ENCODE measurements at places on chromosomes 12 and 14.

GRCh38 chr12:86293682-86294240 lies 37.6 kb upstream of the MGAT4C start:
- no peak for DNase-seq

GRCh38 chr14:79011091-79011919 lies 841.1 kb downstream of the NRXN3 start:
- DNase-seq, result peak; percentile 51

DNA sequence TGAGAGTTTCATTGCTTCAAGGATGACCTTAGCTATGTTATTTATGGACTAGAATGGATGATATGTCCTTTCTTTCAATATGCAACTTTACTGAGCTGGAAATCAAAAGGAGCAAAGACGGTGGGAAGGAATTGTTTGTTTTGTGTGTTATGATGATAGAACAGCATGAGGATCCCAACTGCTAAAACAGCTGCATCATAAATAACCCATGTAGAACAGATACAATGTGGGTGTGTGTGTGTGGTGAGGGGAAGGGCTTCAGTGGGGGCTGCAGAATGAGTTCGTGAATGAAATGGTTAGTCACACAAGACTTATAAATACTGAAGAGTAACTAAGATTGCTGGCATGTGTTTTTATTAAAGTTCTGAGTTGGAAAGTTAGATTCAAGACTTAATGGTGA lies 80.1 kb downstream of the DACT1 start:
- DNase-seq, result no peak

DNA sequence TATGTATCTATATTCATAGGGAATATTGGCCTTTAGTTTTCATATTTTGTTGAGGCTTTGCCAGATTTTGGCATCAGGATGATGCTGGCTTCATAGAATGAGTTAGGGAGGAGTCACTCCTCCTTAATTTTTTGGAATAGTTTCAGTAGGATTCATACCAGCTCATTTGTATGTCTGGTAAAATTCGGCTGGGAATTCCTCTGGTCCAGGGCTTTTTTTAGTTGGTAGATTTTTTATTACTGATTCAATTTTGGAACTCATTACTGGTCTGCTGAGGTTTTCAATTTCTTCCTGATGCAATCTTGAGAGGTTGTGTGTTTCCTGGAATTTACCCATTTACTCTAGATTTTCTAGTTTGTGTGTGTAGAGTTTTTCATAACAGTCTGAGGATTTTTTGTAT lies 175.2 kb downstream of the EPS8 start:
- DNase-seq, result no peak

DNA sequence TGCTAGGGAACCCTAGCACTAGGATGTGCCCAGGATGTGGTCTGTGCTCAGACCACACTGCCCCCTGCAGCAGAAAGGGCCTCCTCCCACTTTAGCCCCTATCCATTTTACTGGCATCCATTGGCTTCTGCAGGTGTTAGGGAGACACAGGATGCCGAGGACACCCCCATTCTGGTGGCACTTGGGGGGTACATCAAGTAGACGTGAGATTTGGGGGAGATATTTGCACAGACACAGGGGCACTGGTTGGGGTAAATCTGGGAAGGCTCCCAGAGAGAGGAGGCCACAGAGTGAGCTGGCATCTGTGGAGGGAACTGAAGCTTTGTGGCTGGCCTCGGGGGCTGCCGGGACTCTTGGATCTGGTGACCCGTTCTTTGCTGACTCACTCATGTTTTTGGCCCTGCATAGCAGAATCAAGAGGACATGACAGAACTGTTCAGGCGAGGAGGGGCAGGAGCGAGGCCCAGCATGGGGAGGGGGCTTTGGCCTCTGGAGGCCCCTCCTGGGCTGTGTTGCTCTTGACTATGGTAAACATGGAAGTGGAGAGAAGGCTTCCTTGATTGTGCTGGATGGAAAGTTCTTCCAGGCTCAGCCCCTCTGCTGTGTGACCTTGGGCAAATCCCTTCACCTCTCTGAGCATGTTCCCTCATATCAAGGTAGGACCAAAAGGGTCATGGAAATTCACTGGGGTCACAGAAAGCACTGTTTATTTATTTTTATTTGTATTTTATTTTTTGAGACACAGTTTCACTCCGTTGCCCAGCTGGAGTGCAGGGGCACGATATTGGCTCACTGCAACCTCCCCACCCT lies 1.8 kb downstream of the PLBD2 start:
- no peak for DNase-seq

DNA sequence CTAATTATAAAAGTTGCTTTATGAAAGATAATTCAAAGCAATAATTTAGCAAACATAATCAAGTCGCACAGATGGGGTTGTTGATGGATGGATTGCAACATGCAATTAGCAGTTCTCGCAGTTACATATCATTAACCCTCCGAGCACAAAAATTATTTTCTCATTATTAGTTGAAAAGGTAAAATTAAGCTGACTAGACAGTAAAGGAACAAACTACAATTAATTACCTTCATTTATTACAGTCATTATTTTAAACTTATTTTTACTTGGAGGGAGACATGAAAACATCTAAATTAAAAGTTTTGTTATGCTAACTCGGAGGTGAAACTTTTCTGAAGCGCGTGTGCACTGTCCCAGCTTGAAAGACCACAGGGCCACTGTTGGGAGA lies 146.9 kb downstream of the PHETA1 start:
- no peak for DNase-seq

- no peak for DNase-seq
Measured at GRCh38 chr14:77007183-77007974, 21.1 kb downstream of the IRF2BPL start.

- DNase-seq, result no peak
Measured at GRCh38 chr12:76451528-76451927, 103.3 kb upstream of the BBS10 start.

- DNase-seq, result no peak
Measured at GRCh38 chr12:125068391-125068790, 3.2 kb downstream of the AACS start.

DNA sequence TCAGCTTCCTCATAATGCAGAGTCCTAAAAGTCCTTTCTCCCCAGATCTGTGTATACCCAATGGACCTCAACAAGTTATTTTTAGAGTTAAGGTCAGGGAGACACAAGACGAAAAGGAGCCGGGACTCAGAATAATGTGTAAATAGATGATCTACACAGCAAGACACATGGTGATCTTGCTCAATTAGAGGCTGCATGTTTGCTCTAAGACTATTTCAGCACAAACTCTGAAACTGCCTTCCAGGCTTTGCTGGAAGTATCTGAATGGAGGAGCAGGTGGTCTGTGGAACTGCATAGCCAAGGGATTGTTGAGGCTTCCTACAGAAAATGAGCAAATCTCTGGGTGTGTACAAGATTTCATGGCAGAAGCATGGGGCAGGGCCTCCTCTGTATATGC lies 80.8 kb downstream of the CRACR2A start:
- no peak for DNase-seq

DNA sequence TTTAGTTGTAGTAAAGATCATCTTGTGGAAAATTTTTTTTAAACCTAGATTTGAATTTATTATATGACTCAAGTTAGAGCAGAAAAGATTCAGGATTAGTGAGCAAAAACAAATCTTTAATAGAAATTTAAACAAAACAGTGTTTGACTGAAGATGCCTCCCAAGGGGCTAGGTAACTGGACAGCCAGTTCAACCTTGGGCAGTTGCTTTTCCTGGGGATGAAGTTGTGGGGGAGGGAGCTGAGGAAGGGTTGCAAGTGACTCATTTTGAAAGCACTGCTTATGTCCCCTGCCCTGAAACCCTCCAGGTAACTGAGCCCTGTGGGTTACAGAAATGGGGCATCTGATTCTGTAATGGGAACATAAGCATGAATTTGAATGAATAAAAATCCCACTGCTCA lies 13.1 kb downstream of the CFAP54 start:
- no peak for DNase-seq

GRCh38 chr12:54229624-54230212 lies 40.9 kb upstream of the SMUG1 start:
- peak; percentile 95 for DNase-seq

GRCh38 chr14:104187931-104188726 lies 49.7 kb downstream of the KIF26A start:
- no peak for DNase-seq
